ENCODE measurements at places on chromosomes 1 and 21.

DNA sequence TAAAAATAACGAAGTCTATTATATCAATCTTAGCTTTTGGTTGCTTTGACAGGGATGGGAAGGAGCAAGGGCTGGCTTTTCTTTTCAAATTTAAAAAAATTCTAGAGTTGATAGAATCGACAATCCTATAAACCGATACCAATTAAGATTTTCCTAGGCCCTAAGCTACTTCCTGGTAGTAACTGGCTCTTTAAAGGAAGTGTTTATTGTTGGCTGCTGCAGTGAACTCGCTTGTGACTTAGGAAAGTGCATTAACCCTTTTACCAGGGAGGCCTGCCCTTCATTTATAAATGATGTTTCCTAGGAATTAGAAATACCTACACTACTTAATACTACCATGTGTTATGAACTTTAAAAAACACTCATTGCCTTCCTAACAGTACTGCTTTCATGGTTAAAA is 33.2 kb downstream of the ATP5PF start:
- no peak for DNase-seq

- DNase-seq, result no peak
Measured at GRCh38 chr1:201385299-201385891, 7.9 kb upstream of the TNNT2 start.

- no peak for DNase-seq
Measured at GRCh38 chr1:204408074-204408507, 3.5 kb downstream of the PPP1R15B start.

- DNase-seq, result no peak
Measured at GRCh38 chr1:3735027-3735681, 17.1 kb upstream of the CCDC27 start.

DNA sequence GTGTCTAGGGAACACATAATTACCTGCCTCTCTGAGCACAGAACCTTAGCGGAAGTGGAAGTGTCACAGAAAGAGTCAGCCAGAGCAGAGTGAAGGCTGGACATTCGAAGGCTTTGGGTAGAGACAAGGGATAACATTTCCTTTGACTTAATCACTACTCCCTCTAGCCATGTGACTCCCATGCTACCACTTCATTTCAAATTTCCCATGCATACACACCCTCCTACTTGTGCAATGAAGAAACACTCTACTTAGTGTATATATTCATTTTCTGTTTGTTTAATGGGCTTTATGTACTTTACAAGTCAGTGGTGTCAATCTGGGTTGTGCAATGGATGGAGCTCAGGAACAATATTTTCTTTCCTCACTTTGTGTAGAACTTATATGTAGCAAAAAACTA is 6.9 kb downstream of the ANKRD35 start:
- no peak for DNase-seq

DNA sequence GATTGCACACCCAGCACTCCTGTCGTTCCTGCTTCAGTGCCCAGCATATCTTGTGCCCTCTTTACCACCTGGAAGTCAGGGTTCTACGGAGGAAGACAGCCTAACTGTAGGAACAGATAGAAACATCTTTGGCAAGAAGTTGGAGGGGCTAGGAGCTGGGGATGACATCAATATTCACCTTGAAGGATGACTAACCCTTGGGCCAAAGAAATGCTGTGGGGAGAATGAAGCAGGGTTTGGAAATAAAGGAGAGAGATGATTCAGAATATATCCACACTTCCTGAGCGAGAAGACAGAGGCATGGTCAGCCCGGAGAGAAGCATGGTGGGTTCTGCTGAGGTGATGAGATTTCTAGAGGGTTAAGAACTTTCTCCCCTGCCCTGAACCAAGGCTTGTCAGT is 4.6 kb upstream of the NKAIN1 start:
- DNase-seq, result no peak

- no peak for DNase-seq
Measured at GRCh38 chr21:29647353-29647781, 292.4 kb downstream of the GRIK1 start.

- DNase-seq, result no peak
Measured at GRCh38 chr1:212410231-212410820, 4.4 kb downstream of the PACC1 start.

GRCh38 chr1:214146523-214146922 is 134.4 kb upstream of the SMYD2 start:
- DNase-seq, result no peak
